Motor neuron (in vitro differentiated cells): ENCODE measurements at places on chromosomes 13 and 19. TPM values are rescaled to one million over a fixed set of nuclear protein-coding genes. Genes with fewer than 3 reads are reported as not detected.

The ODAD3 gene
- 5.1 and 5.4 TPM in 2 replicates for total RNA-seq

The ZNF296 gene
- 0.46 TPM in 1 of 2 replicates, not detected in the other for total RNA-seq

The COX7A1 gene
- total RNA-seq = 0.55 TPM in 1 of 2 replicates, not detected in the other

The PALM3 gene
- 0.68 and 1.0 TPM in 2 replicates for total RNA-seq

The TMEM255B gene
- total RNA-seq = 0.71 and 1.5 TPM in 2 replicates

The SIGLECL1 gene
- total RNA-seq = not detected in 2 replicates

The ACTMAP gene
- 3.1 and 3.8 TPM in 2 replicates for total RNA-seq

The KLK15 gene
- total RNA-seq = 0.49 TPM in 1 of 2 replicates, not detected in the other

The SIGLEC11 gene
- total RNA-seq = 0.09 and 0.21 TPM in 2 replicates

DNA sequence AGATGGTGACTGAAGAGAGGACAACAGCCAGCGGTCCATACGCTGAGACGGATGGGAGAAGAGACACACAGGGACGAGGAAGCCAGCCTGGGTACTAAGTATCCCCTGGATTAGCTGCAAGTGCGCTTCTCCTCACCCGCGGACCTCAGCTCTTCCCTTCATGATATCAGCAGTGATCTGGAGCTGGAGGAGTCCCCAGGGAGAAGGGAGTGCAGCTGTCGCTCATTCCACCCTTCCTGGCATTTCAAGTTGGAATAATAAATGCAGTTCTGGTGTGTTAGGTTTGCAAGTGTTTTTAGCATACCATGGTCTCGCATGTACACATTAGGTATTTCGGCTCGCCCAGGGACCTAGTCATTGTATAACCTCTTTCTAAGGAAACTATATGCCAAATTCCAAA is 88.5 kb upstream of the C1QTNF9B start:
- ATAC-seq = peak; percentile 87

DNA sequence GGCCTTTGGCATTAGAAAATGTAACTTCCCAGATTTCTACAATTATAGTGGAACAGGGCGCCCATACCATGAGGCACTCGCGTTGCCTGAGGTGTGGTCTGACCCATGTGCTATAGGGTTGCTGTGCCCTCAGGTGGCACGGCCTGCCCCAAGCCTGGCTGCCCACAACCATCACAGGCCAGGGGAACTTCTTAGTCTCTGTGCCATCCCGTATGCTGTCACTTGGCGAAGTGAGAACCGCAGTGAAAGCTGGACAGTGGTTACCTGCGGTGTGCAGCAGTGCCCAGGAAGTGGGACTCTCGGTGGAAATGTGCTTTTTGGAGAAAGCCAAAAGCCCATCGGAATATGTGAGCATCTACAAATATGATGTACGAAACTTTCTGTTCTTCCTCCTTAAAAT is 88.2 kb upstream of the GPR183 start:
- no peak for ATAC-seq

DNA sequence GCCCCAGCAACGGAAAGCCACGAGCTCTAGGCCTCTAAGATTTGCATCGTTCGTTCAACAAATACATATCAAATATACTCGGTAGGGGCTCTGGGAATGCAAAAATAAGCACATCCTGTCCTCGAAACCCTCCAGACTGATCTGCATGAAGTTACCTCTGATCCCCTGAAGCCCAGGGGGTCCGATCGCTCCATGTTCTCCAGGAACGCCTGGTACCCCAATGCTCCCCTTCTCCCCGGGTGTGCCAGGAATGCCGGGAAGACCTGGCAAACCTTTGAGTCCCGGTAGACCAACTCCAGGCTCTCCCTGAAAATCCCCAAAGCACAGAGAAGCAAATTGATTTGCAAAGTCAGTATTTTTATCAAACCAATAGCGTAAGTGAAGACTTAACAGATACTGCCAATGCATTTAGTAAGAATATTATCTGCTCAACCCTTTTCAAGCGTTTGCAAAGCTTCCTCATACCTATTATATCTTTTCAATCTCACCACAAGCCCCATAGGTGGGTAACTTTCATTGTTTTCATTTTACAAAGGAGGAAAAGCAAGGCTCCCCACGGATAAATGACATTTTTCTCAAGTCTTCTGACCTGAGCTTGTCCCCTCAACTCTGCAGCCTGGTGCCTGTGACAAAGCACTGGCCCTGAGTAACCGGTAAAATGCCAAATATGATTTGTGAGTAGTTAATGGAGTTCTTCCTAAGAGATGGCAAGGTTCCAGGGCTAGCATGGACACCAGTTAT is 127.7 kb downstream of the COL4A1 start:
- ATAC-seq = no peak

DNA sequence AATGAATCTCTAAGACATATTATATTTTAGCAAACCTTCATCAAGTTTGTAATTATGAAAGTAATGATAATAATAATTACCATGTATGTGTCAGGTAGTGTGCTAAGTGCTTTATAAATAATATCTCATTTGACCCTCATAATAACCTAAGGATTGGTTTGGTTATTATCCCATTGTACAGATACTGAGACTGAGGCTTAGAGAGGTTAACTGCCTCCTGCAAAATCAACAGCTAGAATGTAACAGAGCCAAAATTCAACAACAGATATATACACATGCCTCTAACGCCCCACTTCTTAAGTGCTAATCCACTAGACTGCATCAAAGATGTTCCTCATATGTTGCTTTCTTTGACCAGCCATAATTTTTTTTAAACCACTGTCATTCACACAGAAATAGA is 140.8 kb downstream of the ZAR1L start:
- ATAC-seq = no peak

GRCh38 chr19:35518313-35518712 is 4.9 kb upstream of the DMKN start:
- no peak for ATAC-seq

DNA sequence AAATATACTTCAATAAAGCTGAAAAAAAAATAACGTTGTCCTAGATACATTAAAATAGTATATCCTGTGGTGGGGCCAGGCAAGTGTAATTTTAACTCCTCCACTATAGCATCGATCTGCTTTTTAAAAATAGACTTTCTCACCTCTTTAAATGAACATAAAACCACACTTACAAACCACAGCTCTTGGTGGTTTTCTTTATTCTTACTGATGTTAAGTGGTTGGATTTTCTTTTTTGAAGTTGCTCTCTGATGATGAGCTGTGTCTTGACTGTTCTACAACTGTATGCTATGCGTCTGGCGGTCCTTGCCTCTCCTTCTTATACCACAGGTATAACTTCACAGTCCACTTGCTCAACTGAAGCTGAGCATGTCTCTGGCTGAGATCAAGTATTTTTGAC is 721.5 kb upstream of the KLHL1 start:
- ATAC-seq = no peak

DNA sequence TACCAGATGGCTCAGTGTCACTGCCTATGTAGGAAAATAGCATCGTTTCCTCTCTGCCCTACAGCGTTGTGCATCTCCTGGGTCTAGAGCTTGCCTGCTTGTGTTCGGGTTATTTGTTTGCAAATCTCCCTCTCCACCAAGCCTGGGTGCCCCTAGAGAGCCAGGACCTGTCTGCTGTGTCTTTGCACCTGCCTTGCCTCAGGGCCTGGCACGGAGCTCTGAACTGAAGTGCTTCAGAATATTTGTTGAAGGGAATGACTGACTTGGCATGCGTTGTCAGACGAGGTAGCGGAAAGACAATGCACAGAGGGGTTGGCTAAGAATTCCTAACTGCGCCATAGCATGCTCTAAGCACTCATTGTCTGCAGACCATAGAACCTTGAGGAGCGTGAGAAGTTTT is 263.4 kb downstream of the FGF9 start:
- ATAC-seq = no peak

DNA sequence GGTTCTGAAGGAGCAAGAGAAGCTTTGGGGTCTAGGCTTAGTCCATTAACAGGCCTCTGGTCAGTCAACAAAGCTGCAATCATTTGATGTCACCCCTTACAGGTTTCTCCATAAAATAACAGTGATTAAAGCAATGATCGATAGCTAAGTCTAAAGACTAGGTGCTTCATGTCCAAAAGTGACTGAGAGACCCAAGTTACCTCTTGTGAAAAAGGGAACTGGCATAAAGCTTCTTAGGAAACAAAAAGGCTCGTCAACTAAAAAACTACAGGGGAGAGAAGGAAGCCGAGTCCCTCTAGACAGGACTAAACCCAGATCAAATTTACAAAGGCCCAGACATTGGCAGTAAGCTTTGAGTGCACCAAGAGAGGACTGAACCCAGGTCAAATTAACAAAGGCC is 2.2 kb downstream of the DCUN1D2 start:
- no peak for ATAC-seq

DNA sequence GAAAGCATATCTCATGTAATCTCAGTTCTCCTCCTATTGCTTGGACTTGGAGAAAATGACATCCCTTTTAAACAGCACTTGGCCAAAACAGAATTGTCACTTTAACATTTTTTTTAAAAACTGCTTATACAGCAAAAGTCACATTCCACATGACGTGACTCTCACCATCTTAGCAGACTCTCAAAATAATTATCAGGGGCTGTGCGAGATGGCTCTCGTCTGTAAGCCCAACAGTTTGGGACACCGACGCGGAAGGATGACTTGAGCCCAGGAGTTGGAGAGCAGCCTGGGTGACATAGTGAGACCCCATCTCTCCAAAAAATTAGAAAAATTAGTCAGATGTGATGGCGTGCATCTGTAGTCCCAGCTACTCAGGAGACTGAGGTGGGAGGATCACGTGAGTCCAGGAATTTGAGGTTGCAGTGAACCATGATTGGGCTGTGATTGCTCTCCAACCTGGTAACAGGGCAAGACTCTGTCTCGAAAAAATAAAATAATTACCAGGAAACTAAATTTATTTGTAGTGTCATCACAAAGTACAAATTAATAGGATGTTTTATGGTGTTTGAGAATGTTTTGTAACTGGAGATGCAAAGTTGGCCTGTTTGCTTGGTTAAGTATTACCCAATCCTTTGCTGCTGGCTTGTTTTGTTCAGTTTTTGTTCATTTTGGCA is 8.8 kb downstream of the SAFB start:
- ATAC-seq = no peak

DNA sequence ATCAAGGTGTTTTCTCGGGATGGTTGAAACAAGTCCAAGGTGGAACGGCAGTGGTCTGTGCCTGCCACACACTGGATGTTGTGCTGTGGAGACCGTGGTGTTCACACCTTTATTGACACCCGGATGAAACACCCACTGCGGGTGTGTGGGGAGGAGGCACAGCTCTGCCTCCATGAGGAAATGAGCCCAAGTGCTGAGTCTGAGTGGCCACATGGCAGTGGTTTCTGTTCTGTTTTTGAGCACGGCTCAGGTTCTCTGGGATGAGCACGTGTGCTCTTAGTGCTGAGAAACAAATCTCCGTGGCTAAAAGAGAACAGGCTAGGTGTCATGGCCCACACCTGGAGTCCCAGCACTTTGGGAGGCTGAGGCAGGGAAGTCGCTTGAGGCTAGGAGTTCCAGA is 29.5 kb downstream of the UPF1 start:
- ATAC-seq = no peak

DNA sequence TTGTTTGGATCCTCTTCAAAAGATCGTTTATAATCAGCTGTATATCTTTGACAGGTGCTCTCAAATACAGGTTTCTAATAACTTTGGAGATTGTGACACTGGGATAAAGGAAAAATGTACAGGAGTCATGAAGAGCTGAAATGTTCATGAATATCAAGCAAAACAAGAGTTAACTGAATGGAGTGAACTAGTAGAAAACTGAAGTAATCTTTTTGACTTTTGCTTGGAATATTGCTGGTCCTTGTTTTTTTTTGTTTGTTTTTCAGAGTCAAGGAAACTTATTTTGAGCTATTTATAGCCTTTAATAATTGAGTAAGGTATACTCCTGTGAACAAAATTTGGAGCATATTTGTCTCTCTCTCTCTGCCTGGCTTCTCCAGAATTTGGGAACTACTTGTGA is 25.3 kb downstream of the MED4 start:
- no peak for ATAC-seq

DNA sequence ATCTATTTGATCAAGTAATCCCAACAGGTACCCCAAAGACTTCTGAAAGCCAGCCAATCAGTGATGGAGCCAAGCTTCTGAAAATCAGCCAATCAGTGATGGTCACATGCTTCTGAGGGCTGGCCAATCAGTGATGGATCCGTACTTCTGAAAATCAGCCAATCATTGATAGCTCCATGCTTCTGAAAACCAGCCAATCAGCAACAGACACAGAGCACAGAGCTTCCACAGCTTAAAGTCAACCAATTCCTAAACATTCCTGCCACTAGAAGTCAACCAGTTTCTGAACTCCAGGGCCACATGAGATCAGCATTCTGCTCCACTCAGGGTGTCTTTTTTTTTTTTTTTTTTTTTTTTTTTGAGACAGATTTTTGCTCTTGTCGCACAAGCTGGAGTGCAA is 8.2 kb upstream of the HSD17B14 start:
- no peak for ATAC-seq

- ATAC-seq = no peak
Measured at GRCh38 chr19:47595944-47596343, 13.0 kb upstream of the BICRA start.

- ATAC-seq = no peak
Measured at GRCh38 chr13:109246001-109246400, 540.4 kb downstream of the IRS2 start.

DNA sequence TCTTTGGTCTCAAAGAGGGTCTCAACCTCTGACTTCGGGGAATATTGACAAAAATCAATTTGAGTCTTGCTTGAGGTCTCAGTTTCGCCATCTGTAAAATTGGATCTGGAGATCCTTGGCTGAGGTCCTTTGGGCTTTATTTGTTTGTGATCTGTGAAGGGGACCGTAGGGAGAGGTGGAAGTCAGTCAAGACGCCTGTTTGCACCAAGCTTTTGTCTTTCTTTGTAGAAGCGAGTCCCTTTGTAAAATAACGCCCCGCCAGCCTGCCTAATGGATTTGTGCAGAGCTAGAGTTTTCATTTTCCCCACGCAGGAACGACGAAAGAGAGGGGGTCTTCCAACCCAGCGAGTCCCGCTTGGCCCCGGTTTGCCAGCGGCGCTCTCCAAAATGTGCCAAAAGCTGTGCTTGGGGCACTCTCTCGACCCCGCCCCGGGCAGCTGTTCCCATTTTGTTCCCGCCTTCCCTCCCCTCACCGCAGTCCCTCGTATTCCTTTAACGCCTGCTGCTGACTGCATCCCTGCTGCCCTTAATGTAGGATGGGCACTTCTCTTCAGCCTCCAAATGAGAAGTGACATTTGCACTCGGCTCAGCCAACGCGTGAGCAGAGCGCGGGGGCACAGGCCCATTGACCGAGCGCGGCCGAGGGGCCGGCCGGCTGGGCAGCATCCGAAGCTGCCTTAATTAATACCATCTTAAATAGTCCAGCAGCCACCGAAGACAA is 13.0 kb downstream of the ZIC5 start:
- no peak for ATAC-seq

- ATAC-seq = no peak
Measured at GRCh38 chr19:538641-539428, 5.0 kb upstream of the GZMM start.
